Panc1 (cell line): ENCODE measurements at places on chromosomes 16 and 17.

GRCh38 chr17:50676065-50676975 lies 31.4 kb downstream of the ANKRD40 start:
- no peak for DNase-seq

DNA sequence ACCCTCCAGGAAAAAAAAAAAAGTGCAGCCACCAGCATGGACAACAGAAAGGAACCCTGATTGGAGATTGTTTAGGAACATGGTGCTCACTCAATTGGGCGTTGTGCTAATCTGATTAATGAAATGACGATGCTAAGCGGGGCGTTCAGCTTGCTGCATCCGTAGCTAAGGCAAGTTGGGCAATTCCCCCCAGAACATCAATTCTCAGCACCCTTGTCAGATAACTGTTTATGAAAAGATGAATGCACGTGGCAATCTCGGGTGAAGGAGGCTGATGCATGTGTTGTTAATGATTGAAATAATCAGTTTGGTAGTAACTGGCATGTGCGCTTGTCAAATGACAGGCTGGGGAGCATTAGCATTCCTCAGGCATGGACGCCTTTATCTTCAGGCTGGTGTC lies 57.0 kb downstream of the HS3ST3A1 start:
- no peak for DNase-seq

DNA sequence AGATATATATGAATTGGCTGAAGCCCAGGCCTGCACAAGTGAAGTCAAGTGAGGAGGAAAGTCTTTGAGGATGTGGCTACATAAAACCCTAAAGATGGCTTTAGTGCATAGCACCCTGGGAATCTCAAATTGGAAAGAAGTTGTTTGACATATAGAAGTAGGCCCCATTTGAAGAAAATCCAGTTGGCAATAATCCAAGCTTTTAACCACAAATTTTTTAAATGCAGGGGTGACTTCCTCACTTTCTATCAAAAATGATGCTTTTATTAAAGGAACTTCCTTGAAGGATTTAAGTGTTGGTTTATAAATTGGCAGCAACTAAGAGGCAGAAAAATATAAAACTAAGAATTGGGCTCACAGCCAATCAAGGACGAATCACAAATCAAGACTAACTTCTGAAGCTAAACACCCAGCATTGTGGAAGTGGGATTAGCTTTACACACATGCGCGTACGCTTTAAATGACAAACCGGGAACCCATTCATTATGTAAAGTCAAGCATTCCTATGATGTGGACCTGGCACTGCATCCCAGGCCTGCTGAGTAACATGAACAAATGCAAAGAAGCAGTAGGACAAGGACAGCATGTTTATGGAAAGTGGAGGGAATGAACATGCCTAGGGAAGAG lies 63.3 kb downstream of the NOG start:
- DNase-seq: no peak

GRCh38 chr16:57801098-57801808 lies 1.0 kb downstream of the KIFC3 start:
- no peak for DNase-seq

DNA sequence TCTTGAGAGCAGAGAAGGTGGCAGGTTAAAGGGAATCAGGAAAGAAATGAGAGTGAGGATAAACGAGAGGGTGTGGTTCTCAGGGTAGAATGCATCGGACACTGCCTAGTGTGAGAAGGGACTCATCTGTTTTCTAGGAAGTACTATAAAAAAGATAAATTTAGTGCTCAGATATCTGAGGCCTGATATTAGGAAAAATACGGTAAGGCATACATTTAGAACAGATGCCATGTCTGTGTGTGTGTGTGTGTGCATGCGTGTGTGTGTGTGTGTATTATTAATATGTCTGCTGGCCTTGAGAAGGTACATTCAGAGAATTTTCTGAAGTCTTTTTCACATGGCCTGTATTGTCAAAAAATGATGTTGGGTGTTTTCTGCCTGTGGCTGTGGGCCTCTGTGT lies 414.8 kb downstream of the MAF start:
- DNase-seq: no peak

DNA sequence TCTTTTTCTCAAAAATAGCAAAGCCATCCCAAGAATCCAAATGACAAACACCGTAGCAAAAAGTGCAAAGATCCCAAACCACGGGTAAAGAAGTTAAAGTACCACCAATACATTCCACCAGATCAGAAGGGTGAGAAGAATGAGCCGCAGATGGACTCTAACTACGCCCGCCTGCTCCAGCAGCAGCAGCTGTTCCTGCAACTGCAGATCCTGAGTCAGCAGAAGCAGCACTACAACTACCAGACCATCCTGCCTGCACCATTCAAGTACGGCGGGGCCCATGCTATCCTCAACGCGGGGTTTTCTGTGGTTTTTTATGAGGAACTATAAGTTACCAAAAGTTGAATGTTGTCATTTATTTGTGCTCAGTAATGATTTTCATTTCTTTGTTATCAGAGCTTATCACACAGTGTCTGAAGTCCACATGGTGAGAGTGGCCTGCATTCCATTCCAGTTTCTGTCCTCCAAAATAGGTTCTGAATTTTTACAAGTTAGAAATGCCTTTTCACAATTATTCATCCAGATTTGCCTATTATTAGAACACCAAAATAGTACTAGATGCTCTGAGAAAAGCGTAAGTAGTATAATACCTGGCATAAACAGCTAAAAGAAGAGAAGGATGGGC lies 169.2 kb downstream of the MRTFB start:
- DNase-seq: no peak

- no peak for DNase-seq
Measured at GRCh38 chr16:22397464-22397863, 23.0 kb upstream of the CDR2 start.

DNA sequence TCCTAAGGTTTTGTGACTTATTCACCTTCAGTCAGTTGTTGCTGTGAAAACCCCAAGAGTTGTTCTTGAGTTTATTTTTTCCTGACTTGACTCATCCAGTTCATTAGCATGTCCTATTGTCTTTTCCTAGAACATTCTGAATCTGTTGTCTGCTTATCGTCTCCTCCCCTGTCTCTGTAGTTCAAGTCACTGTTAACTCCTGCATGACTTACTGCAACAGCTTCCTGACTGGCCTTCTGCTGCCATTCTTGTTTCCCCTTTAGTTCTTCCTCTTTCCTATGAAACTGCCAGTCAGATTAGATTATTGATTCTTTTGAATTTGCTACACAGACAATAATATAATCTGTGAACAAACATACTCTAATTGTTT lies 161.5 kb downstream of the FTO start:
- DNase-seq: no peak

DNA sequence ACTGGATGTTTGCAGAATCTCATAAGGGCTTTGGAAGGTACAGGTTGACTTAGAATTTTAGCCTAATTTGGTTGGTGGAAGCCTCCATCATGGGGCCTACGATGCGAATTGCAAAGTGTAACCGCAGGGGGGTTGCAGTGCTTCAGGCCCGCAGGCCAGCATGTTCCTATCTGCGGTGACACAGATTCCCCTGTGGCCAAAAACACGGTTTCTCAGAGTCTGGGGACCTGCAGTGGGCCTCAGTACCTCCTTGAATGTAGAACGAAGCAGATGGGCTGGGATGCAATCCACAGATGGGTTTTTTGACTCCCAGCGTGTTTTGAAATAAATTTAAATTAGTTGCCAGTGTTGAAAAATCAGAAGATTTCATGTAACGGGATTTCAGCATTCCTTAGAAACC lies 34.7 kb downstream of the KIAA0513 start:
- no peak for DNase-seq

GRCh38 chr17:31374094-31374447 lies 17.4 kb upstream of the RAB11FIP4 start:
- DNase-seq: no peak

- DNase-seq: no peak
Measured at GRCh38 chr16:79008036-79008868, 592.3 kb downstream of the MAF start.

DNA sequence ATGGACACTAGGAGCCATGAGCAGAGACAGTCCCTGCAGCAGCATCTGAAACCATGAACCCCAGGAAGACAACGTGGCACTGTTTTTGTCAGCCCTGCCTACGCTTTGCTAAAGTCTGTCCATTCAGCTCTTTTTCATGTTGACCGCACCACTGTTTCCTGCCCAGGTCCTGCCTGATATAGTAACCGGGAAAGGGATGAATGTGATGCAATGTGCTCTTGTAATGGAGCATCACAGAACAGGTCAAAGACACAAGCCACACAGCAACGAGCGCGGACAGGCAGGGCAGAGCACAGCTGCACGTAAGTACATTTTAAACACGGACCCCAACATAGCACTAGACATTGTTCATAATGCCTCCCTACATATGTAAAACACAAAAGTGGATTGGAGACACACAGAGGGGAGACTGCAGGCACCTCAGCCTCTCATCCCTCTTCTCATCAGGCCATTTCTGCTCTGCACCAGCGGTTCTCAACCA lies 16.9 kb upstream of the TNFRSF13B start:
- DNase-seq: no peak

- no peak for DNase-seq
Measured at GRCh38 chr17:79562931-79563210, 48.0 kb downstream of the RBFOX3 start.

GRCh38 chr17:68519911-68520310 lies 7.7 kb downstream of the PRKAR1A start:
- no peak for DNase-seq

GRCh38 chr17:8609910-8610309 lies 20.6 kb downstream of the MYH10 start:
- DNase-seq: no peak

- DNase-seq: no peak
Measured at GRCh38 chr17:61002316-61002736, 324.7 kb downstream of the BCAS3 start.

DNA sequence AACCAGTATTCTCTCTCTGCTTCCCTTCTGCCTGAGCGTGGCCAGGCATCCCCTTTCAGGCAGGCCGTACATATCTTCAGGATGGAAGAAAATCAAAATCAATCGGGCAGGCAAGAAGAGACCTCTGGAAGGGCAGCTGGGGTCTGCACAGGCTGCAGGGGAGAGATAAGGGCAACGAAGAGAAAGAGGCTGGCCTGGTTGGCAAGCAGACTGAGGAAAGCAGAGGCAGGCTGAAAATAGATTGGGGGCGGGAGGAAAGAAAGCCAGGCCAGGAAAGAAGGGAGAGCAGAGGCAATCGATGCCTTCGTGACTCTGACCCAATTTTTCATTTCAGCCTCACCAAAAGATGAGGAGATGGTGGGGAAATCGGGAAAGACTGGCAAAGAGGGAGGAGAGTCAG lies 18.1 kb downstream of the PIPOX start:
- no peak for DNase-seq

GRCh38 chr16:4911970-4912386 lies 25.0 kb downstream of the PPL start:
- DNase-seq: no peak

DNA sequence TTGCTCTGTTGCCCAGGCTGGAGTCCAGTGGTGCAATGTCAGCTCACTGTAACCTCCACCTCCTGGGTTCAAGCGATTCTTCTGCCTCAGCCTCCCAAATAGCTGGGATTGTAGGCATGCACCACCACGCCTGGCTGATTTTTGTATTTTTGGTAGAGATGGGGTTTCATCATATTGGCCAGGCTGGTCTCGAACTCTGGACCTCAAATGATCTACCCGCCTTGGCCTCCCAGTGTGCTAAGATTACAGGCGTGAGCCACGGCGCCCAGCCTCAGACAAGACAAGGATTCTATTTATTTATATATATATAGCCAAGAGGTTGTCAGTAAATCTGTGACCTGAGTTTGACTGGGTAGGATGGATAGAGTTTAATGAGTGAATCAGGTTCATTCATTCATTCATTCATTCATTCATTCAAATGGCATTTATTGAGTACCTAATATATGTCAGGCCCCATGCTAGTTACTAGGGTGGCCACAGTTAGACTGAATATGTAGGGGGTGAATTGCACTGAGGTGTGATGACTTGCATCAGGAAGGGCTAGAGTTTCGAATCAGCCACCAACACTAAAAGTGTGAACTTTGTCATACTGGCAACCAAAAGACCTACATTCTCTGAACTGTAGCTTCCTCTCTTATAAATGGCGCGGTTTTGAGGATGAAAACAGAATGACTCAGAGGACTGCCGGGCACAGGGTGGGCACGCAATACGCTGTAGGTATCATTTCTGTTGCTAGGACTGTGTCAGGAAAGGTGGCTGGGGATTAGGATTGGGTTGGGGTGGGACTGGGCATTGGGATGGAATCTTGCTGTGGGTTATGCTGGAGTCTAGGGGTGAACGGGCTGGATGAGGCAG lies 37.8 kb downstream of the ITGAE start:
- DNase-seq: no peak

- DNase-seq: no peak
Measured at GRCh38 chr16:28859326-28859725, 4.3 kb upstream of the SH2B1 start.

- no peak for DNase-seq
Measured at GRCh38 chr17:78573955-78574354, 3.2 kb downstream of the DNAH17 start.

- DNase-seq: no peak
Measured at GRCh38 chr16:19400711-19401110, 17.0 kb upstream of the TMC5 start.

DNA sequence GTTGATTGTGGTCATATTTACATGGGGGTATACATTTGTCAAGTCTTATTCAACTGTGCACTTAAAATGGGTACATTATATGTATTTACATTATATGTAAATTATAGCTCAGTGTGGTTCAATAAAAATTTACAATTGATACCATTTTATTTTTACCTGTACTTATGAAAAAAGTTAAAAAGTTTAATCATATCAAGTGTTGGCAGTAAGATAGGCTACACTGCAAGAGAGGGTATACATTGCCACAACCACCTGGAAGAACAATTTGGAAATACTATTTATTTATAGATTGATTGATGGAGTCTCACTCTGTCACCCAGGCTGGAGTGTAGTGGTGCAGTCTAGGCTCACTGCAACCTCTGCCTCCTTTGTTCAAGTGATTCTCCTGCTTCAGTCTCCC lies 453.3 kb downstream of the XYLT1 start:
- DNase-seq: no peak

GRCh38 chr17:82709024-82709675 lies 7.4 kb upstream of the FN3KRP start:
- DNase-seq: no peak

DNA sequence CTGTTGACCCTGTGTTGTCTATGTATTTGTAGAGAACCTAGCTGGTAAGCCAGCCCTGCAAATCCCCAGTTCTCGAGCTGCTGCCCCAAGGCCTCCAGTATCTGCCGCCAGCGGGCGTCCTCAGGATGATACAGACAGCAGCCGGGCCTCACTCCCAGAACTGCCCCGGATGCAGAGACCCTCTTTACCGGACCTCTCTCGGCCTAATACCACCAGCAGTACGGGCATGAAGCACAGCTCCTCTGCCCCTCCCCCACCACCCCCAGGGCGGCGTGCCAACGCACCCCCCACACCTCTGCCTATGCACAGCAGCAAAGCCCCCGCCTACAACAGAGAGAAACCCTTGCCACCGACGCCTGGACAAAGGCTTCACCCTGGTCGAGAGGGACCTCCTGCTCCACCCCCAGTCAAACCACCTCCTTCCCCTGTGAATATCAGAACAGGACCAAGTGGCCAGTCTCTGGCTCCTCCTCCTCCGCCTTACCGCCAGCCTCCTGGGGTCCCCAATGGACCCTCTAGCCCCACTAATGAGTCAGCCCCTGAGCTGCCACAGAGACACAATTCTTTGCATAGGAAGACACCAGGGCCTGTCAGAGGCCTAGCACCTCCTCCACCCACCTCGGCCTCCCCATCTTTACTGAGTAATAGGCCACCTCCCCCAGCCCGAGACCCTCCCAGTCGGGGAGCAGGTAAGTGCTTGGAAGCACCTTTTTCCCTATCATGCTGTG lies 23.1 kb upstream of the CDC6 start:
- DNase-seq: no peak

GRCh38 chr17:28688481-28688880 lies 23.2 kb downstream of the PROCA1 start:
- DNase-seq: no peak
